ENCODE measurements at places on chromosomes 7 and 10. TPM values are rescaled to one million over a fixed set of nuclear protein-coding genes. Genes with fewer than 3 reads are reported as not detected.

- H3K4me3 ChIP-seq = peak within 1 kb of the TSS; percentile 97
- peak; percentile 66 for DNase-seq
- H3K4me1 ChIP-seq = peaks cover 5% of the 10 kb centered on the region
- no peaks in the 10 kb centered on the region for H3K36me3 ChIP-seq
- H3K27ac ChIP-seq = peak within 1 kb of the TSS; percentile 99
- no peaks in the 10 kb centered on the region for H3K27me3 ChIP-seq
Observed at GRCh38 chr10:114821293-114821914, at the start of gene FHIP2A. TSS of gene FHIP2A (plus strand) at chr10:114821780. CDS start at chr10:114822079, 299 bp downstream.

Gene SPDYE1
- total RNA-seq = not detected

- H3K4me1 ChIP-seq = no peaks in the 10 kb centered on the region
- H3K27ac ChIP-seq = no peak overlapping the region
- no peaks in the 10 kb centered on the region for H3K27me3 ChIP-seq
- no peak overlapping the region for H3K4me3 ChIP-seq
Observed at GRCh38 chr7:69698109-69698825, 100.0 kb downstream of the AUTS2 start.

DNA sequence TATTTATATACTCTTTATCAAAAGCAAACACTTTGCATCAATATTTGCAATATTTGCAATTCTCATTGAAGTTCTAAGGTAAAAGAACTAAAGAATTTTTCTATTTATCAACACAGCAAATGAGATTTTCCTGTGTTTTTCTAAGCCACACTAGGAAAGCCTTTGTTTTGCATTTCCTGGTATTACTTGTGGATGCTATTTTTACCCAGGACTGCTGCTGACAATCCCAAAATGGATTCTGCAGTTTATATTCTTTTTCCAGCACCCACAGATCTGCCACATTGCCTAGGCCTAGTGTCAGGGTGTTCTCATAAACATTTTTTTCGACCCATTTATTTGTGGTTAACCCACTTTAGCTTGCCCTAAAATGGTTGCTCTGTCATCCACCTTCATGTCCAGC is 25.9 kb downstream of the LRRC17 start:
- H3K4me3 ChIP-seq = no peak overlapping the region
- H3K27me3 ChIP-seq = no peaks in the 10 kb centered on the region

GRCh38 chr10:26738301-26738911 is 40.9 kb downstream of the PDSS1 start:
- H3K27me3 ChIP-seq = no peaks in the 10 kb centered on the region
- H3K36me3 ChIP-seq = peaks cover 18% of the 10 kb centered on the region
- no peak for DNase-seq
- H3K4me1 ChIP-seq = no peaks in the 10 kb centered on the region

- H3K27me3 ChIP-seq = no peaks in the 10 kb centered on the region
- H3K4me3 ChIP-seq = no peak overlapping the region
- H3K36me3 ChIP-seq = no peaks in the 10 kb centered on the region
- H3K4me1 ChIP-seq = no peaks in the 10 kb centered on the region
Observed at GRCh38 chr10:84820120-84820519, 491.7 kb downstream of the CCSER2 start.

Gene DNAJB12
- total RNA-seq = 18.3 TPM

- H3K4me1 ChIP-seq = peaks cover 2% of the 10 kb centered on the region
- no peaks in the 10 kb centered on the region for H3K36me3 ChIP-seq
- no peak overlapping the region for H3K27ac ChIP-seq
Observed at GRCh38 chr7:113371416-113372043, 253.2 kb upstream of the SMIM30 start.

Gene ASAH2
- 0.18 TPM for total RNA-seq

GRCh38 chr7:71131256-71132126 is 453 bp upstream of the GALNT17 start:
- no peak for DNase-seq
- H3K4me3 ChIP-seq = no peak overlapping the region
- no peaks in the 10 kb centered on the region for H3K4me1 ChIP-seq
- no peaks in the 10 kb centered on the region for H3K27me3 ChIP-seq
- no peak overlapping the region for H3K27ac ChIP-seq

Gene CRYGN
- not detected for total RNA-seq

GRCh38 chr10:48897441-48897790 is 42.2 kb downstream of the LRRC18 start:
- no peaks in the 10 kb centered on the region for H3K27me3 ChIP-seq
- no peaks in the 10 kb centered on the region for H3K4me1 ChIP-seq
- H3K27ac ChIP-seq = no peak overlapping the region
- H3K4me3 ChIP-seq = no peak overlapping the region
- DNase-seq = no peak
- H3K36me3 ChIP-seq = no peaks in the 10 kb centered on the region

Gene ZNF117
- 2.9 TPM for total RNA-seq

DNA sequence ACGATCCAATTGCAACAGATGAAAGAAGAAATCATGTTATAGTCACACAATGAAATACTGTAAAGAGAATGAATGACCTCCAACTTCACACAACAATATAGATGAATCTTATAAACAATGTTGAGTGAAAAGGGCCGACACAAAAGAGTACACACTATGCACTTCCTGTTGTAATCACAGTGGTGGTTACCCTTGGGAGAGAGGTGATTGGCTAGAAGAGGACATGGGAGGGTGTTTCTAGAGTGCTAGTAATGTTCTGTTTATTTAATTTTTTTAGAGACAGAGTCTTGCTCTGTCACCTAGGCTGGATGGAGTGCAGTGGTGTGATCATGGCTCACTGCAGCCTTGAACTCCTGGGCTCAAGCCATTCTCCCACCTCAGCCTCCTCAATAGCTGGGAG is 82.5 kb downstream of the NDUFB2 start:
- peaks cover 13% of the 10 kb centered on the region for H3K36me3 ChIP-seq
- H3K4me3 ChIP-seq = no peak overlapping the region
- no peak for DNase-seq
- no peaks in the 10 kb centered on the region for H3K27me3 ChIP-seq
- no peak overlapping the region for H3K27ac ChIP-seq

- no peaks in the 10 kb centered on the region for H3K4me1 ChIP-seq
- no peaks in the 10 kb centered on the region for H3K27me3 ChIP-seq
- peak; percentile 12 for DNase-seq
- no peaks in the 10 kb centered on the region for H3K36me3 ChIP-seq
Observed at GRCh38 chr10:8369666-8370065, 315.2 kb downstream of the GATA3 start.

GRCh38 chr7:139094596-139094995 is 14.9 kb downstream of the ZC3HAV1 start:
- H3K36me3 ChIP-seq = no peaks in the 10 kb centered on the region
- H3K27ac ChIP-seq = no peak overlapping the region
- peaks cover 2% of the 10 kb centered on the region for H3K4me1 ChIP-seq
- peak; percentile 7 for DNase-seq
- no peak overlapping the region for H3K4me3 ChIP-seq

Gene HOXA11
- not detected for total RNA-seq

Gene CALML5
- total RNA-seq = not detected

DNA sequence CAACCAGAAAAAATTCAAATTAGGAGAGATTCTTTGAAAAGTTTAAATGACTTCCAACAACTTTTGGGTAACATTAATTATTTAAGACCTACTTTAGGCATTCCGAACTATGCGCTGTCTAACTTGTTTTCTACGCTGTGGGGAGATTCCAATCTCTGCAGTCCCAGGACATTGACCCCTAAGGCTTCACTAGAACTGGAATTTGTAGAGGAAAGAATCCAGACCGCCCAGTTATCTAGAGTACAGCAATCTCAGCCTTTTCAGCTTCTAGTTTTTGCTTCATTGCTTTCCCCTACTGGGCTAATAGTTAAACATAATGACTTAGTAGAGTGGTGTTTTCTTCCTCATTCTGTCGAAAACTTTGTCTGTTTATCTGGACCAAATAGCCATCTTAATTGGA is 14.9 kb upstream of the DDC start:
- no peak overlapping the region for H3K27ac ChIP-seq
- no peaks in the 10 kb centered on the region for H3K36me3 ChIP-seq
- no peak overlapping the region for H3K4me3 ChIP-seq
- no peaks in the 10 kb centered on the region for H3K4me1 ChIP-seq

DNA sequence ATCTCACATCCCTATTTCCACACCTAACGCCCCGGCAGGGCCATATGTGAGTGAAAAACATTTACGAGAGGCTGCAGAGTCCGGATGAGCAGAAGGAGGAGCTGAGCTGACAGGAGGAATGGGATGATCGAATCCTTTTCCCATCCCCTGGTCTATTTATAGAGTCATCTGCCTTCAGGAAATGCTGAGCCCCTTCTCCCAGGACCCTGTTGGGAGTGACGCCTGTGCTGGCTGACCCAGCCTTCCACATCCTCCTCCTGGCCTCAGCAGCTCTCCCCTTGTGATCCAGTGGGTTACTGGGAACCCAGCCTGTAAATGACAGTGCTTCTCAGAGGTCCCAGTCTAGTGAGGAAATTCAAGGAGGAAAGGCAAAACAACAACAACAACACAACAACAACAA is 16.6 kb downstream of the DENND2A start:
- H3K27ac ChIP-seq = no peak overlapping the region
- H3K36me3 ChIP-seq = peaks cover 10% of the 10 kb centered on the region
- DNase-seq = peak; percentile 63
- peaks cover 19% of the 10 kb centered on the region for H3K4me1 ChIP-seq
- no peak overlapping the region for H3K4me3 ChIP-seq

DNA sequence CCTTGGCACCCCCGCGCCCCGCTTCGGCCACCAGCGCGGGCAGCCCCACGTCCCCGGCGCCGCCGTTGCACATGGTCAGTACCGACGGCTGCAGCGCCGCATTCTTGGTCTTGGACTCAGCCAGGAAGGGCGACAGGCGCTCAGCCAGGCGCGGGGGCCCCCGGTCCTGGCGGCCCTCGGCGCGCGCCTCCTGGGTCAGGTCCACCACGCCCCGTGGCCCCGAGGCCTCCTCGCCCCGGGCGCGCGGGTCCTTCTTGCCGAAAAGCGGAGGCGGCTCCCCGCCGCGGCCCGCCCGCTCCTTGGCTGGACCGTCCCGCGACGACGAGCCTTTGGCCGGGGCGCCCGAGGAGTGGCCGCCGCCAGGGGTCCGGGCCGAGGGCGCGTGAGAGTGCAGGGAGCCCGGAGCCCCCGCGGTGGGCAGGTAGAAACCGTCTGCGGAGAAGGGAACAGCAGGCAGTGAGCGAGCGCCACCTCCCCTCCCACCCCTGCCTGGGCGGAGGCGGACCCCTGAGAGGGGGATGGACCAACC is 34.7 kb downstream of the TNRC18 start:
- H3K4me1 ChIP-seq = peaks cover 2% of the 10 kb centered on the region
- no peak overlapping the region for H3K27ac ChIP-seq
- peaks cover 70% of the 10 kb centered on the region for H3K36me3 ChIP-seq

Gene STAMBPL1
- total RNA-seq = 32.8 TPM

Gene SORCS3
- total RNA-seq = not detected

Gene LRRC17
- 280 TPM for total RNA-seq

Gene PPP1R3A
- not detected for total RNA-seq

Gene SH2D4B
- not detected for total RNA-seq

Gene CALHM3
- not detected for total RNA-seq

GRCh38 chr7:29090836-29091601 is 55.3 kb downstream of the CPVL start:
- H3K4me1 ChIP-seq = peaks cover 2% of the 10 kb centered on the region
- no peak for DNase-seq
- no peaks in the 10 kb centered on the region for H3K36me3 ChIP-seq

Gene ACBD5
- total RNA-seq = 11.7 TPM

DNA sequence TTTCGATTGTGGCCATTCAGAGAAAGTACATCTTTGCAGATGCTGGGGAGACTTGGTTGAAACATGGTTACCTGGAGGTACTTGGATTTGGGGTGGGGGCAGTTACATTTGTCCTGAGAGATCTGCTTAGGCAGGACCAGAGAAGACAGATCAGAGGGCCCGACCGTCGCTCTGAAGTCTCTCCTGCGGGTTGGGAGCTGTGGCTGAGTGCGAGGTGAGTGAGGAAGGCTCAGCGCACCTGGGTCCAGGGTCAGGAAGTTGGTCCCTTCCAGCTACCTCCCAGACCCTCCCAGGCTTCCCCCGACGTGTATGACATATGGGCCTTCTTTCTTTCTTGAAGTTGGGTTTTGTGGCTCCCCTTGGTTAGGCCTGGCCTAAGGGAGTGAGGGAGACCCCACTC is 56.3 kb downstream of the LHPP start:
- H3K4me3 ChIP-seq = no peak overlapping the region
- no peak overlapping the region for H3K27ac ChIP-seq
- no peaks in the 10 kb centered on the region for H3K36me3 ChIP-seq

GRCh38 chr7:76317782-76318487 is 15.5 kb downstream of the HSPB1 start:
- H3K27me3 ChIP-seq = no peaks in the 10 kb centered on the region
- peak overlapping the region; percentile 62 for H3K4me3 ChIP-seq
- H3K36me3 ChIP-seq = 0 out of 2 replicates have a peak, but pooled peaks cover 5% of the 10 kb centered on the region
- DNase-seq = peak; percentile 95
- H3K27ac ChIP-seq = peak overlapping the region; percentile 87
- peaks cover 12% of the 10 kb centered on the region for H3K4me1 ChIP-seq

Gene RET
- total RNA-seq = 0.18 TPM

Gene ZNF679
- total RNA-seq = not detected

- no peak for DNase-seq
- no peak overlapping the region for H3K27ac ChIP-seq
- H3K36me3 ChIP-seq = no peaks in the 10 kb centered on the region
- no peaks in the 10 kb centered on the region for H3K4me1 ChIP-seq
- no peak overlapping the region for H3K4me3 ChIP-seq
Observed at GRCh38 chr10:66572700-66573099, 353.1 kb upstream of the LRRTM3 start.

GRCh38 chr10:97411406-97411805 is 10.3 kb upstream of the RRP12 start:
- no peak overlapping the region for H3K27ac ChIP-seq
- no peaks in the 10 kb centered on the region for H3K4me1 ChIP-seq
- DNase-seq = peak; percentile 37
- H3K4me3 ChIP-seq = no peak overlapping the region
- H3K27me3 ChIP-seq = no peaks in the 10 kb centered on the region

GRCh38 chr10:132207536-132208461 is 21.1 kb downstream of the DPYSL4 start:
- H3K4me1 ChIP-seq = no peaks in the 10 kb centered on the region
- H3K4me3 ChIP-seq = no peak overlapping the region
- no peaks in the 10 kb centered on the region for H3K27me3 ChIP-seq
- H3K27ac ChIP-seq = no peak overlapping the region
- peaks cover 5% of the 10 kb centered on the region for H3K36me3 ChIP-seq
- no peak for DNase-seq

Gene GALNT17
- not detected for total RNA-seq

- H3K4me1 ChIP-seq = peaks cover 14% of the 10 kb centered on the region
- no peak overlapping the region for H3K27ac ChIP-seq
- peak; percentile 36 for DNase-seq
- no peaks in the 10 kb centered on the region for H3K27me3 ChIP-seq
- H3K36me3 ChIP-seq = peaks cover 1% of the 10 kb centered on the region
Observed at GRCh38 chr10:32338262-32338661, 8.7 kb downstream of the EPC1 start.

- peak; percentile 76 for DNase-seq
- no peaks in the 10 kb centered on the region for H3K27me3 ChIP-seq
- no peak overlapping the region for H3K27ac ChIP-seq
- peaks cover 13% of the 10 kb centered on the region for H3K4me1 ChIP-seq
Observed at GRCh38 chr10:69048103-69048502, 39.8 kb upstream of the SRGN start.

Gene NEURL1
- total RNA-seq = 0.28 TPM

Gene VIPR2
- not detected for total RNA-seq

Gene ASZ1
- total RNA-seq = not detected

Measured in IMR-90 (cell line).